ENCODE measurements at places on chromosomes 3 and 15.

DNA sequence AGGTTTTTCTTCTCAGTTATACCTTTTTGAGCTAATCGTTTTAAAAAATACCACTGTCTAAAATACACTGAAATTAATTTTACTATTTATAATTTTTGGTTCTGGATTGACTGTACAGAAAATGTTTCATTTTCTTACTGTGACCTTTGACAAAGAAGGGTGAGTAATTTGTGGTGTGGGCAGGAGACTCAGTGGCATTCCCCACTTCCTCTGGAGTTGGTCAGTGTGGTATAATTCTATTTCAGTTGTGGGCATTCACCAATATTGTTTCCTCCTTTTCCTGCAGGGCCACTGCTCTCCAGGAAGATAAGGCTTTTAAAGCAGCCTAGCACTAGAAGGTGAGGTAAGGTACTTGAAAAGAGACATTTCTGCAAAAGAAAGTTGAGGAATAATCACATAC lies 6.5 kb downstream of the DAG1 start:
- DNase-seq = no peak

DNA sequence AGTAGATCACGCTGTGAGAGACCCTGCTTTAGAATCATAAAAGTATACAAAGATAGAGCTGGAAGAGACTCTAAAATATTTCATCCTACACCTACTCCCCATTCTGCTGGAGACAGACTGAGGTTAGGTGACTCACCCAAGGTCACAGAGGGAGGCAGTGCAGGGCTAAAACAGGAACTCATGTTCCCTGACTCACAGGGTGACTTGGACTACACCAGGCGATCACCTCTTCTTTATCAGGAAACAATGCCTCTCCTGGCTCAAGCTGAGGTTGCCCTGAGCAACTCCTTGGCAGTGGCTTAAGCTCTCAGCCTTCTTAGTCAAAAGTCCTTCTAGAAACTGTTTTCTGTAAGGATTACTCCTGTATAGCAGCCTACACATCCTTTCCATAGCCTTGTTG lies 26.4 kb upstream of the TNFAIP8L3 start:
- DNase-seq = peak; percentile 69

DNA sequence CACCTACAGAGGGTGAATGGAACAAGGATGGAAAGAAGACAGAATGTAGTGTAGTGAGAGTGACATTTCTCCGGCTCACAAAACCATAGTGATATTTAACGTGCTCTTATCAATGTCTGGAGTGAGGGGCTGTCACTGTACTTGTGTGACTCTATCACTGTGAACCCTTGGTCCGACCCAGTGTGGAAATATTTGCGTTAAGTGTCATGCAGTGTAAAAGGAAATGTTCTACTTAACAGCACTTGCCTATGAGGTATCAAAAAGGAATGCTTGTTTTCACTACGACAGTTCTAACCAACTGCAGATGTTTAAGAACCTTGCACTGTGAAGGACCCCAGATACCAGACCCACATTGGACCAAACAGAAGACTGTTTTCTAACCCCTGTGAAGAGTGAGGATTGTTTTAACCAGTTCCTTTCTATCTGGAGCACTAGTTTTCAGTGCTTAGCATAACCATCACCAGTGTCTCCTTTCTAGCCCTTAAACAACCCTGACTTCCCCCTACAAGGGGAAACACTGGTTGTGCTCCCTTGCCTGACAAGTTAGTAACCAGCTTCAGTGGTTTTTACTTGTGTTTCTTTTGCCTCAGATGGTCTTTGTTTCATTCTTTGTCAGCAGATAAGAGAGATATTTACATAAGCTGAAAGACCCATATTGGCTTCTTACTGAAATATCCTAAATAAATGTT lies 144.7 kb upstream of the ABHD17C start:
- DNase-seq = peak; percentile 97

GRCh38 chr3:175672119-175672689 lies 813.1 kb downstream of the NAALADL2 start:
- DNase-seq = peak; percentile 16

DNA sequence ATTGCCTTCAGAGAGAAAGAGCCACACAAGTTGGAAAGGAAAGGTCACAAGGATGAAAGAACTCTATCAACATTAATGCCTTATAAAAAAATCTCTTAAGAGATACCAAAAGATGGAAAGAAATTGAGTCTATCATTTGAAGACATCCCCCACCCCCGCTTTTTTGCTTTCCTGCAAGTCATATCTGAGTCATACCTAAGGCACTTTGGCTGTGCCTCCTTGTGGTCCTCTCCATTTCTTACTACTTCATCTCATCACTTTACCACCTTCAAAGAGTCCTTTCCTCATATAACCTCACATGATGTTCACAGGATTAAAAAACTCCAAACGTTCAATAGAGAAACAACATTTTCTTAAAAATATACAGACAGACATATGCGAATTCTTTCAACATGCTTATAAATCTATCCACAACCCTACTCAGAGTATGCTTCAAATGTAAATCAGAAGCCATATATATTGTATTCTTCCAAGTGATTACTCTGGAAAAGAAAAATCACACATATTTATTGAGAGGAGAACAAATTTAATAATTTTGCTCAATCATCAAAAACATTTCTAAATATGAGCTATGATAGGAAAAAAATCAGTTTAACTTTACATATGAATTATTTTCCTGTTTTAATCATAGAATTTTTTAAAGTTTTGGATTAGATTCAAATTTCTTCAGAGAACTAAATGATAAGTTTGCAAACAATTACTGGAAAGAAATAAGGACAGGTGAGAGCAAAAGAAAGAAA lies 1003.9 kb upstream of the CFAP20DC start:
- peak; percentile 59 for DNase-seq

DNA sequence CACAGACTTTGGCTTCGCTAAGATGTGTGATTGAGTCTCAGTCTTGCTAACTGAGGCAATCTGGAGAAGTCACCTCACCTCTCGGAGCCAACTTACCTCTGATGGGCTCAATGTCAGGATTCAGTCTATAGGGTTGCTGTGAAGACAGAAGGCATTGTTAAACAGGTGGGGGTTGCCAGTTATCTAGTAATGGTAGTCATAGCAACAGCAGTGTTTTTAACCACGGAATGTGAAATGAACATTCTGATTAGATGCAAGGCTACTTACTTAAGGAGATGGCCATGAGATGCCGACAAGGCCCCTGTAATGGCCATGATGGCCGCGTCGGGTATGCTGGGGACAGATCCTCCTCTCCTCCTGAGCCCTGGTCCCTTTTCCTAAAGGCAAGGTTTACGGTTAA lies 243.1 kb downstream of the GABRG3 start:
- no peak for DNase-seq

- no peak for DNase-seq
Measured at GRCh38 chr15:58535894-58536293, 104.1 kb downstream of the LIPC start.

DNA sequence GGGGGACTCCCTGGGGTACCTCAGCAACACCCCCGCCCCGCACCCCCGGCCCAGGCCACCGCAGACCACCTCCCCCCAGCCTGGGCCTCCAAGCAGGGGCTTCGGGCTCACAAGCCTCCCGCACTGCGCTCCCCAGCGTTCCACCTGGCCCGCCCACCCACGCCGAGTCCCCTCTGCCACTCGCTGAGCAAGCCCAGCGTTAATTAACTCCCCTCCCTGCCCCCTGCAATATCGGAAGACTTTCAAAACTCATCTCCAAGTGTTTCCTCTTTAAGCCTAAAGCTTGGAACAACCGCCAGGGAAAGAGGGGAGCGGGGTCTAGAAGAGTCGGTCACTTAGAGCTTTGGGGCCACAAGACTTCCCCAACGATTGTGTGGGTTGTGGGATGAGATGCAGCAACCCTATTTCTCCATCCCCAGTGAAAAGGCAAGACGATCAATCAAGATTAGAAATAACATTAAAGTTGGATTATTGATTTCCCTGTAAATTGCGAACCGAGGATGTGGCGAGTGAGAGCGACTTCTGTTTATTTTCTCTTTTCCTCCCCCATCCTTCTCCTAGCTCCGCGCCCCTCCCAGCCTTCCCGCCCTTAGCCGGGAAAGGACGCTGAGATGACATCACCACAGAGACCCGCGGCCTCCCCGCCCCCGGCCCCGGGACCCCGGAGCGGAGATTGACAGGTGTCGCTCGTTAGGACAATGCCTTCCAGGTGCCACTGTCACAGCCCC lies 30.2 kb downstream of the NR2F2 start:
- no peak for DNase-seq

GRCh38 chr15:31065824-31066223 lies 35.7 kb downstream of the TRPM1 start:
- DNase-seq = no peak

GRCh38 chr3:73710340-73710739 lies 85.6 kb upstream of the PDZRN3 start:
- DNase-seq = no peak

- DNase-seq = peak; percentile 88
Measured at GRCh38 chr3:188947401-188948280, 224.1 kb upstream of the TPRG1 start.

DNA sequence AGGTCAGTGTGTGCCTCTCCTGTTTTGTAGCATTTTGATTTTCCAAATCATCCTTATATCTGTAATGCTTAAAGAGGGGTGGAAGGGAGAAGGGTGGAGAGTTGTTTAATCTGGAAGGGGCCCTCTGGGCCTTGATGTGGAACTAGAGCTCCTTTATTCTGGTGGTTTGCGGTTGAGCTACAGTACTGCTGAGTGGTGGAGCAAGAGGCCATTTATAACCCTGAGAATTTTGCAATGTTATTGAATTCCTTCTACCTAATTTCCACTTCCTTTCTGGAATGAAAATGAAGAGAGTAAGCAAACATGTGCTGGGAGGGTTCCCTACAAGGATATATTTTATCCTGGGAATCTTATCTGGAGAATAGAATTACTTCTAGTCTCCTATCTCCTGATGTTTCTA lies 35.3 kb upstream of the TUBGCP5 start:
- DNase-seq = no peak

GRCh38 chr3:170638988-170639387 lies 53.1 kb upstream of the SLC7A14 start:
- no peak for DNase-seq

- no peak for DNase-seq
Measured at GRCh38 chr3:15217841-15218267, 11.8 kb downstream of the CAPN7 start.

DNA sequence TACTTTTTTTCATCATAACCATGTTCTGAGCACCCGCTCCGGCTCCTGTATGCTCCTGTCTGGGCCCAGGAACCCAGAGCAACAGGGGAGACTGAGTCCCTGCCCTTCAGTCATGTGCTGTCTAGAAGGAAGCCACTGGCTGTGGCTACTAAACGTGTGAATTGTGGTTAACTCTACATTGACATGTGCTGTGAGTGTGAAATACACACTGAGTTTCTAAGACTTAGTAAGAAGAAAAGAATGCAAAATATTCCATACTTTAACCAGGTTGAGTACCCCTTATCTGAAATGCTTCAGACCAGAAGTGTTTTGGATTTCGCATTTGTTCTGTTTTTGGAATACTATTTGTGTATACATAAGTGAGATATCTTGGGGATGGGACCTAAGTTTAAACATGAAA lies 42.8 kb upstream of the CGNL1 start:
- DNase-seq = peak; percentile 52

DNA sequence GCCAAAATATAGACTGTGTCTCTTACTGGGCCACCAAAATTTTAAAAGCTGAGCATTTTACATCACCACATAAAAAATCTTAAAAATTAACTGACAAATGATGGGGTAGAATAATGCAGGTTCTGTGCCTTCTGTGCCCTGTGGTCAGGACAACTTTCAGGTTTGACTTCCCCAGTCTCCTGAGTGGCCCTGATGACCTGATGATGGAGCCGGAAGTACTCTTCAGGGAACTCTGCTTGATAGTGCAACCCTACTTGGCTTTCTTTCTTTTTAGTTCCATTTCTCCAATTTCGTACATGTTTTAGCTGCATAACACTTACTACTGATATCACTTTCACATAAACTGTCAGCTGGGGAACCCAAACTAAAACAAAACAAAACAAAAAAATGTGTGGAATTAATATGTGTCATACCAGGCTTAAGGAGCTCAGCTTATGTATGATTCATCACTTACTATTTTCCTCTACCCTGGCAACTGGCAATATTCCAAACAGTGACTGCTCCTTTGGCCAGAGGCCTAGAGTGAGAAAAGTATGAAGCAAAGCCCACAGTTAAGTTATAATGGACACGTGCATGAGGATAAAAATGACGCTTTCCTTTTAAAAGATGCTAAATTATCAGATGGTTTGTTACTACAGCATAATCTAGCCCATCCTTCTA lies 194.3 kb downstream of the BCHE start:
- peak; percentile 99 for DNase-seq

GRCh38 chr3:15499536-15499935 lies 22.0 kb downstream of the COLQ start:
- peak; percentile 12 for DNase-seq

DNA sequence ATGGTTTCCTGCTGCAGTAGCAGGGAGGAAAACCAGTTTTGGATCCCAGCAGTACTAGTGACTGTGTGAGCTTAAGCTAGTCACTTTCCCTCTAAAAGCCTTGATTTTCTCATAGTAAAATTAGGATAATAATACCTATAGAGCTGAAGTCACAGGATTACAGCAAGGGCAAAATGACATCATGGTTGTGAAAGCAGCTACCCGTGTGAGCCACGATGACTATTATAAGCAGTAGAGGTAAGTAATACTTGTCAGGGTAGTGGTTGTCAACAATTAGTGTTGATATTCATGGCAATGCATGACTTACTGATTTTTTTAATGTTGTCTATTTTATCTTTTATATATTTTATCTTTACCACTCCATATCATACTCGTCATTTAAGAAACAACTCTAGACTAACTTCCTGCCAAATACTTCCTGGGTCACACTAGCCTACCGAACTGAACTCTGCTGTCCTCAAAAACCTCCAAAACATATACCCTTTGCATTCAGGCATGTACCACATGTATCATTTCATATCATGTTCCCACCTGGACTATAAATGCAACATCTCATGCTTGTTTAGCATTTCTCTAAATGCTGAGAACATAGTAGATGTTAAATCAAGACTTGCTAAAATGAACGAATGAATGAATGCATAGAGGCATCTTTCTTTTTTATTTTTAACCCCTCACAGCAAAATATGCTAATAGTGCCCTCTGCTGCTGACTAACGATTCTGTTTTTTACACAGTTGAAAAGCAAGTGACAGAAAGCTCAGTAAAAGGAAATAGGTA lies 172.6 kb downstream of the P3H2 start:
- peak; percentile 57 for DNase-seq

All from fibroblast of skin of scalp (primary cell).